ENCODE measurements at places on chromosomes 2 and 18.

DNA sequence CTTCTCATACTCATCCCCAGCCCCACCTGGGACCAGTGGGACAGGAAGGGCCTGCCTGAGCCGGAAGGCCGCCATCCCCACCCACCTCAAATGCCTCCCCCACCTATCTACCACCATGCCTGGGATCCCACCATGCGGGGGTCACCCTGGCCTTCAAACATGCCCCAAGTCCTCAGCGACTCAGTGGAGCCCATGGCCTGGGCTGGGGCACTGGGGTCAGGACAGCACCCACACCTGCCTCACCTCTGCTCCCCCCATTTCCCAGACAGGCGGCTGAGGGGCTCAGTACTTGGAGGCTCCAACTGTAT lies 7.6 kb downstream of the INHBB start:
- DNase-seq, result no peak

GRCh38 chr2:186456941-186457340 lies 29.1 kb upstream of the ZC3H15 start:
- no peak for DNase-seq

- no peak for DNase-seq
Measured at GRCh38 chr2:186058614-186059013, 320.0 kb downstream of the FSIP2 start.

- no peak for DNase-seq
Measured at GRCh38 chr2:201638326-201638725, 5.0 kb downstream of the TMEM237 start.

DNA sequence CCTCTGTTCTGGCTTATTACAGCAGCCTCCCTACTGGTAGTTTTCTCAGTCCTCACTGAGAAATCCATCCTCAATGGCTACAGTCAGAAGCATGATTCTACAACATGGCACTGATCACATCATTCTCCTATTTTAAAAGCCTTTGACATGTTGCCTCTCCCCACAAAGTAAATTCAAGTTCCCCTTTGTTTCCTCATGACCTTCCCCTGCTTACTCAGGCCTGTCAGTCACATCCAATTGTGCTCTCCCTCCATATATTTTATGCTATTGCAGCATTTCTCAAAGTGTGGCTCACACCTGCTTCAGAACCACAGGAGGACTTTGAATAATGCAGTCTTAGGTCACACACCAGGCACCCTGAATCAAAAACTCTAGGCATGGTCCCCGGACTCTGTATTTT lies 124.6 kb downstream of the SPOPL start:
- no peak for DNase-seq

DNA sequence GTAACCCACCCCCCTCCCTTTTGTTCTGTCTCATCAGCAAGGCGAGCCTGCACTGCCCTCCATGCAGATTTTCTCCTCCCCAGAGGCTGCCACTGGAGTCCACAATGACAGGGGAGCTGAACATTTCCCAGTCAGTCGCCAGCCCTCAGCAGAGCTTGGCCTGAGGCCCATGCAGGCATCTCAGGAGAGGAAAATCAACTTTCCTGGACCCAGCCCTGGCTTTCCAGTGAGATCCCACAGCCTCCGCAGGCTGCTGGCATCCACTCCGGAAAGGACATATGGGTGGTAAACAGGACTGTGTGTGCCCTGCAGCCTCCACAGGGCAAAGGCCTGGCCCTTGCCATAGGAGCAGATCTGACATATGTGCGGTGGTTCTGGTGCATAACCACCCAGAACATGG lies 253.8 kb downstream of the TNS1 start:
- no peak for DNase-seq

- DNase-seq, result no peak
Measured at GRCh38 chr2:159973325-159973724, 89.1 kb downstream of the PLA2R1 start.

DNA sequence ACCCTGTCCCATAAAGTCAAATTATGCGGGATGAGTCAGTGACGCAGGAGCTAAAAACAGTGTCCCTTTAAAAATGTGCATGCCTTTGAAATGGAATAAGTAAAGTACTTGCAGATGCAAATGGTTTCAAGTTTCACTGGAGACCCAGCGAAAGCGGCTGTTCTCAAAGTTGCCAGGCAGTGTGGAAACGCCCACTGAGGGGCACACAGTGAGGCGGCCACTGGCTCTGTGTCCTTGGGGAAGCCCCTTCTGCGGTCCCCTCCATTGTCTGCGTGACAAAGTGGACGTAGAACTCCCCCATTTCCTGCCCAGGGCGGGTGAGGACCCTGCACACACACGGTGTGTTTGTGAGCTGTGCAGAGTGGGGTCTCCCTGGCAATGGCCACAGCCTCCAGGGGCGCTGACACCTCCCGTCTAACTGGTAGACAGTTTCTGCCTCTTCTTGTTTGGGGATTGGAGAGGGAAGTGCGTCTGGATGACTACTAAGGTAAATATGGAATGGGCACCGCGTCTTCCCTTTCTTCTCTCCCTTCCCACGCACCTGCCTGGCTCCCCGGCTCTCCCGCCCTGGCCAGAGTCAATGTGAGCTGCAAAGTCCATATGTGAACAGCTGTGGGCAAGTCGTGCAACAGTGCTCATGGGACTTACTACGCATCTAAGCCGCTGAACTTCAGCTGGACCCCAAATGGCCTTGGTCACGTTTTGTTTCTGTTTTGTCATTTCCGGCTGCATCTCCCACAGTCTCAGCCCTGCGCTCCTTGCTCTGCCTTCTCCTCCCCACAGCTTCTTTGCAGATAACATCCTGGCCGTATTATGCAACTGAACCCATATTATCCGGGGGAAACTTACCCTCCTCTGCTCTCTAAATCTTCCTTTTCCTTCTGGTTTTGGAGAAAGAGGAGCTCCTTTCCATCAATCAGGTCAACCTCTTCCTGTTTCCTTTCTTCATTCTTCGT lies 33.7 kb upstream of the ZNF516 start:
- no peak for DNase-seq

GRCh38 chr2:74927621-74928020 lies 30.8 kb upstream of the POLE4 start:
- no peak for DNase-seq

DNA sequence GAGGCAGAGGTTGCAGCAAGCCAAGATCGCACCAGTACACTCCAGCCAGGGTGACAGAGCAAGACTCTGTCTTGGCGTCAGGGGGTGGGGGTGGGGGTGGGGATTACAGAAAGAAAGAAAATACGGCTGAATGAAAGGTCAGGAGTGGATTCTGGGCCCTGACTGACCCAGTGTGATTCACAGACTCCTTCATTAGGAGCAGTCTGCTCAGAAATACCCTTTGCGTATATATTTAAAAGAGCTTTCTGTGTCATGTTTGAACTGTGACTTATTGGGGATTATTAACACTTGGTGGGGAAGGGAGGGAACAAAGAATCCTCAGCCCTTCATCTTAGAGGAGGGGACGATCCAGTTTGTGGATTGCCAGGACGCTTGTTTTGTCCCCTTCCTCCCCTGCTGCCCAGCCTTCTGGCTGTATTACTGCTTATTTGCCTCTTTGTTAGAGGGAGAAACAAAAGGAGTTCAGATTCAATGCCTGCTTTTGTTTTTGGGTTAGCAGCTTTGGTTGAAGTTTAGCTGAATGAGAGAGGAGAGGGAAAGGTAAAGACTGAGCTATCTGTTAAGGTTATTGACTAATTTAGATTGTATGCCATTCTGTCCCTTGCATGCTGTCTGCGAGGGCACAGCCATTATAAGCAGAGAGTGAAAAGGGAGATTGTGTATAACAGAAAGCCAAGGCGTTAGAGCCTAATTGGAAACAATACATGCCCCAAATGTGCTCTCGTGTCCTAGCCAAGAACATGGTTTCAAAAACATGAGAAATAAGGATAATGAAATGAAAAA lies 118.3 kb downstream of the FMNL2 start:
- DNase-seq, result no peak

DNA sequence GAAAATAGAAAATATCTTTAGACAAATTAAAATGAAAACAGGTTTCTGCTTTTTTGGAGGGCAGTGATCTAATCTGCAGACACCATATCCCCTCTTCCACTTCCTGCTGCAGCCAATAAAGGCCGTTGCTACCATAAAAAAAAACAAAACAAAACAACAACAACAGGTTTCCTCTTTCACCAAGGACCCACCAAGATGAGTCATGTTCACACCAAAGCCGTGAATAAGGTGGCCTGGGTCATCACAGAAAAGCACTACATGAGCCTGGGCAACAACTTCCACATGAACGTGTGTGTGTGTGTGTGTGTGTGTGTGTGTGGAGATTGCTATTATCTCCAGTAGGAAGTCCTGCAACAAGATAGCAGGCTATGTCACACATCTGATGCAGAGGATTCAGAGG lies 24.8 kb upstream of the TFCP2L1 start:
- DNase-seq, result no peak

DNA sequence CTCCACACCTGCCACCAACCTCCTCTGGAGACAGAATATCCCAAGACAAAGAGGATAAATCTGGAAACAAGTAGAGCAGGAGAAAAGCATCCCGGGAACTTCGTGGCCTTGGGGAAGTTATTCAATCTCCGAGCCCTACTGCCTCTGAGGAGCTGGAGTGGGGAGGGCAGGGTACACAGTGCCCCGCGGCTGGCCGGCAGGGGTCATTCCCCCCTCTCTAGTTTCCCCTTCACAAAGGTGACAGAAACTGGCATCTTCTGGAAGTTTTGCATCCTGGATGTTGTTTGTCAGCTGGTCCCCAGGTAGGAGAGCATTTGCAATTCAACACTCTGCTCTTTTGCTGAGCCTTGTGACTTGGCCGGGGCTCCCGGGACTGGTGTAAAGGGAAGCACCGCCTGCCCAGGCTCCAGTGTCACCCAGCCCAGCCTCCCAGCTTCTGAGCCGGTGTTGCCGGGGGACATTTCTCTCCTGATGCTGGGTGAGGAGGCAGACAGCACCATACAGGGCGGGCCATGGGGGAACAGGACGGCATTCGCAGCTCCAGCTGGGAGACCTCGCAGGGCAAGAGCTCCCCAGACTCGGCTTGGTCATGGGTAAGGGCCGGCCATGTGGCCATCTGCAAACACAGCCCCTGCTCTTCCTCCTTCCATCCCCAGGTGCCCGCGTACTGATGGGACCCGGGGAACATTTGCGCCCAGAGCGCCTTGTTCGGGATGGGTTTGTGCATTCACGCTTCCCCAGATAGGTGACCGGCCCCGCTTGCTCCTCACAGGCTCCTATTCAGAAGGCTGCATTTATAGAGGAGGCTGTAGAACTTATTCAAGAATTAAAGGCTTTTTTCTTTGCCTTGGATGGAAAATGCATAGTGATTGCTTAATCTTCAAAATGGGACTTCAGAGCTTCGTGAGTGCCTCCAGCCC lies 7.4 kb upstream of the NTSR2 start:
- no peak for DNase-seq

GRCh38 chr2:217710211-217710765 lies 292.5 kb downstream of the TNS1 start:
- DNase-seq, result no peak

- peak; percentile 27 for DNase-seq
Measured at GRCh38 chr18:13216092-13216582, 2.4 kb upstream of the LDLRAD4 start.

DNA sequence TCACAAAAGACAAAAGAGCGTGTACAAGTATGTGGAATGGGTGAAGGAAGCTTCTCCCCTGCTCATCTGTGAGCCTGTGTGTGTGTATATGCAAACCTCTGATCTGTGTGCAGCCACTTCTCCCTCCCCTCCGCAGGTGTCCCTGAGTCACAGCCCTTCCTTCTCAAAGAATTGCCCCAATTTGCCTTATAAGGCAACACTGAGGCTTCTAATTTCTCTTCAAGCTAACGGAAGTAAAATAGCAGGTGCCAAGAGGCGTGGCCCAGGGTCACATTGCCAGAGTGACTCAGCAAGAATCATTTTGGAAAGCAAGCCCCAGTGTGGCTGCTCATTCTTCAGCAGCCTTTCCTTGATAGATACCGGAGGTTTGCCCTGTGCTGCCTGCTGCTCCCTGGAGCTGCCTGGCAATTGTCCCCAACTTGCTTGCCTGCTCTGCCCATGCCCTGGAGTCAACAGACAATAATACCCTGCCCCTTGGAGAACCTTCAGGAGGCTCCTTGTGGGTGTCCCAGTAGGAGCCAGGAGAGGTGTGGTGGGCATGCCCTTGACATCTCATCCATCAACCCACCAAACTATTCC lies 37.3 kb upstream of the BMP10 start:
- DNase-seq, result peak; percentile 90

- no peak for DNase-seq
Measured at GRCh38 chr2:127169066-127169660, 50.9 kb downstream of the CYP27C1 start.

Data from hematopoietic multipotent progenitor cell treated with erythropoietin and hydrocortisone succinate and interleukin-3 and kit ligand, for 15 days (in vitro differentiated cells).